ENCODE measurements at places on chromosomes 12 and 14.
A peak's percentile ranks its signal among the peaks of the same experiment; 100 is the strongest.

DNA sequence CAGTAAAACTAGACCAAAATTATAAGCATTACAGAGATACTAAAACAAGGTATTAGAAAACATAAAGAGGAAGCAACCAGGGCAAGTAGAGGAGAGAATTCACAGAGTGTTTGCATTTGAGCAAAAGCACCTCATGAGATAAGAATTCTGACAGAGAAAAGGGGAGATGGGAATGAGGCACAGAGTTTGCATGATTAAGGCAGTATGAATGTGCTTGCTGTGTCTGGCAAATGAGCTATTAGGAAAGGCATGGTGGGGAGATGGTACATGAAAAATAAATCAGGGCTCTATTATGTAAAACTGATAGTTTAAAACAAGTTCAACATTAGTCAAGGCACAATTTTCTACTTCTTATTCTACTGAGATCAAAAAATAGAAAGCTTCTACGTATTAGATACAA lies 23.1 kb downstream of the GARIN6 start:
- H3K4me1 ChIP-seq: no peaks in the 10 kb centered on the region
- H3K36me3 ChIP-seq: no peaks in the 10 kb centered on the region
- H3K27me3 ChIP-seq: no peaks in the 10 kb centered on the region
- no peak overlapping the region for H3K4me3 ChIP-seq

DNA sequence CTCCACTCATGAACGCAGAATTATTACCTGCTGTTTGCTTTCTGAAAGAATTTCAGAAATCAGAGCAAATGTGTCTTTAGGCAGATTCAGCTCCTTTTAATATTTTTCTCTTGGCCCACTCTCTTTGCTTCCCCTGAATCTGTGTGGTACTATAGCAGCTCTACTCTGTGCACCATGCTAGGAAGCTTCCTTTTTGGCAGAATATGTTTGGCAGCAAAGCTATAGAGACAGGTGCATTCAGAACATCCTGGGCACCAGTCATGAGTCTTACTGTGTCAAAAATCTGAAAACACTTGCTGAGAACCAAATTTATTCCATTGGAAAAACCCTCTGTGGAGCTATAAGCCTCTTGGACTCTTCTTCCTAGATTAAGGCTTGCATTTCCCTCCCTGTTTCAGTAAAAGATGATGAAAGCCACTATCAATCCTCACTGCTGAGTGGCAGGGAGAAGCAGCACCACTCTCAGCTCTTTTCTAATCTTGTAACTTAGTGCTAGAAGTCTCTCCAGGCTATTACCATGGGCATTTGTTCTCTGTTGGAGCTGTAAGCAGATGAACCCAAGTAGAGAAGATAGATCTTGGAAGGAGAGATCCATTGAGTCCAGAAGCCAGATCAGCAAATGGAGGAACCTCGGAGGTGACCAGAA lies 18.2 kb downstream of the CIPC start:
- H3K4me1 ChIP-seq: peaks cover 8% of the 10 kb centered on the region
- H3K27me3 ChIP-seq: no peaks in the 10 kb centered on the region
- H3K27ac ChIP-seq: no peak overlapping the region
- peaks cover 28% of the 10 kb centered on the region for H3K36me3 ChIP-seq

GRCh38 chr14:23186913-23187654 lies 3.6 kb upstream of the SLC7A8 start:
- H3K4me3 ChIP-seq: no peak overlapping the region
- peak; percentile 65 for DNase-seq
- H3K27me3 ChIP-seq: peaks cover 8% of the 10 kb centered on the region

DNA sequence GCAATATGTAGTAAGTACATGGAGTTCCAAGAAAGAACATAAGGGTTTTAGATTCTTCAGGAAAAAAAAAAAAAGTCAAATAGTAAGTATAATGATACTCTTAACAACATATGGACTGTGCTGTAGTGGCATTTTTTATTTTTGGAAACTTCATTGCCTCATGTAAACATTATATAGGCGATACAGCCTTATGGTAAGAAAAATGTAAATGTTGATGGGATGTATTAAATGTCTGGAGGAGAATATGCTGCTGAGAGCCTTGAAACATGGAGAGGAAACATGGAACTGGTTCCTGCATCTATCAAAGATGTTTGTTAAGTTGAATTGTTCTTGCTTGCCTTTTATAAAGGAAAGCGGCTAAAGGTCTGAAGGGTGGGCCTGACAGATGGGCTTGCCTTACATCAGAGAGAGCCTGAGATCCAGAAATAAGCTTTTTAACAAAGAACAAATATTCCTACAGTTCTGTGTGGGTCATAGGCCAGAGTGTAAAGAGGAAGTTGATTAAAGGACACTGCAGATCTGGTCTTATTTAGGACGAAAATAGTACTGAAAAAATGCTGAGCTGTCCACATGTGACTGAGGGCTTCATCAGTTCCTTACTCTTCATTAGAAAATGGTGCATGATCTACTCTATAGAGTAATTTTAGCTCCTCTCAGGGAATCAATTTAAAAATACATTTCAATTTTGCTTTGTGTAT lies 448.1 kb upstream of the DCN start:
- no peaks in the 10 kb centered on the region for H3K36me3 ChIP-seq
- no peaks in the 10 kb centered on the region for H3K4me1 ChIP-seq
- no peak overlapping the region for H3K27ac ChIP-seq
- no peak for DNase-seq
- H3K4me3 ChIP-seq: no peak overlapping the region

- H3K4me3 ChIP-seq: no peak overlapping the region
- H3K27ac ChIP-seq: no peak overlapping the region
- H3K36me3 ChIP-seq: peaks cover 71% of the 10 kb centered on the region
- H3K4me1 ChIP-seq: peaks cover 15% of the 10 kb centered on the region
- no peaks in the 10 kb centered on the region for H3K27me3 ChIP-seq
Measured at GRCh38 chr14:50773632-50774541, 57.1 kb downstream of the NIN start.

DNA sequence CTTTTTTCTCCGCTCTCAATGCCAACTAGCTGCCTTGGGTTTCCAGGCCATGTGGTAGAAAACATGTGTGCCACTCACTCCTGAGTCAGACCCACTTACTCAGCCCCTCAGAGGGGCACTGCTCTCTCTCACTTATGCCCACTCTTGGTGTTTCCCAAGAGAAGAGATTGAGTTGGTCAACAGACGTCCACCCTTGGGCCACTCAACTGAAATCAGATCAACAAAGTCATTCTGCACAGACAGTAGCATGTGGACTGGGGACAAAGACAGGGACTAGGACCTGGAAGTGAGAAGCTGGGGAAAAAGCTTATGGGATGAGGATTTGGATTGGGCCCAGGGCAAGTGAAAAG lies 161.2 kb downstream of the EFCAB11 start:
- no peak overlapping the region for H3K4me3 ChIP-seq
- no peaks in the 10 kb centered on the region for H3K27me3 ChIP-seq
- no peaks in the 10 kb centered on the region for H3K4me1 ChIP-seq
- no peak overlapping the region for H3K27ac ChIP-seq

DNA sequence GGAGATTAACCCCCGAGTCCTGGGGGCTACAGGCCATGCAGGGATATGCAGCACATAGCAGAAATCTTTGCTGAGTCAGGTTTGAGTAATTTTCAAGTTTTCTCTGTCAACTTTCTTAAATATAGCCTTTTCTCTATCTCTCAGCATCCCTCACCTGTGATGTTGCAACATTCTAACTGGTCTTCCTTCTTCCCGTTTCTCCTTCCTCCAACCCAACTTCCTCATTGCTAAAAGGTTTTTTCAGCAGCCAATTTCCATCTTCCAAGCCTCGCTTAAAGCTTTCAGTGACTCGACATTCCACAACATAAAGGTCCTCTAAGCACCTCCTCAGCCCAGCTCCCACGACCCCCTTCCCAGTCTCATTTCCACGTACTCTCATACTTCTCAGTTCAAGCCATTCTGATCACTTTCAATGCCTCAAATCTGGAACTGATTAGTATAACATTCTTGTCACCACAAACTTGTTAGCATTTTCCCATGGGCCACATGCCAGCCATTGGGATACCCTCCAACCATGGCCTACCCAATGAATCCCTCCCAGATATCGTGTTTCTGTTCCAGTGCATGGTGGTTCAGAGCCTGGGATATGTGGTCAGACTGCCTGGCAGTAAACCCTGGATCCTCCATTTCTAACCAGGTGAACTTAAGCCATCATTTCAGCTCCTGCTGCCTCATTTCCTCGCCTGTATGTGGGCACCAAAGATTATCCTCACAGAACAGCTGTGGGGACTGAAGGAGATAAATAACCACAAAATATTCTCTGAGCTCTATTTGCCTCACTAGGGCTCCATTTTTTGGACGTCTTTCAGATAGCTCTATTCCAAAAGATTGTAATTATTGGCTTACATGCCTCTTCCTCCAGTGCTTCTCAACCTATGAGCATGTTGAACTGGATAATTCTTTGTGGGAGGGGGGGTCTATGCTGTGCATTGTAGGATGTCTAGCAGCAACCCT lies 65.8 kb downstream of the KCNK10 start:
- H3K27ac ChIP-seq: no peak overlapping the region
- DNase-seq: no peak
- H3K4me3 ChIP-seq: no peak overlapping the region
- no peaks in the 10 kb centered on the region for H3K36me3 ChIP-seq
- no peaks in the 10 kb centered on the region for H3K27me3 ChIP-seq
- H3K4me1 ChIP-seq: no peaks in the 10 kb centered on the region

GRCh38 chr14:103318750-103319419 lies 15.2 kb upstream of the EIF5 start:
- no peak overlapping the region for H3K27ac ChIP-seq
- no peaks in the 10 kb centered on the region for H3K36me3 ChIP-seq
- DNase-seq: no peak
- no peak overlapping the region for H3K4me3 ChIP-seq
- H3K4me1 ChIP-seq: no peaks in the 10 kb centered on the region

DNA sequence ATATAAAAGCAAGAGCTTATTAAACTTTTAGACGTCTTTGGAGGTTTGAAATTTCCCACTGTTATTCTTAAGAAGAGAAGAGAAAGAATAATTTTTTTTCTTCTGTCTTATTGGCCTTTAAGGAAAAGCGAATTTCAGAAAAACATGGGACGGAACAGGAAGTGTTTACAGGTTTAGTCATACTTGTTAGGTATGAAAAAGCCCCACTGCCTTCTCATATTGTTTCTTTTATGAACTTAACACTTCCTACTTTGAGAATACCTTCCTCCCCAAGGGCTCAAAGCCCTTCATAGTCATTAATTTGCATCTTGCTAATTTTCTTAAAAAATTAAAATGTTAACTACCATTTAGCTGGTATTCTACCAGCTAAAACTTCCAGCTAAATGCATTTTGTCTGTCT lies 82.0 kb downstream of the ETV6 start:
- no peak for DNase-seq
- H3K36me3 ChIP-seq: no peaks in the 10 kb centered on the region
- peaks cover 53% of the 10 kb centered on the region for H3K4me1 ChIP-seq
- no peaks in the 10 kb centered on the region for H3K27me3 ChIP-seq
- no peak overlapping the region for H3K4me3 ChIP-seq
- peak overlapping the region; percentile 35 for H3K27ac ChIP-seq

DNA sequence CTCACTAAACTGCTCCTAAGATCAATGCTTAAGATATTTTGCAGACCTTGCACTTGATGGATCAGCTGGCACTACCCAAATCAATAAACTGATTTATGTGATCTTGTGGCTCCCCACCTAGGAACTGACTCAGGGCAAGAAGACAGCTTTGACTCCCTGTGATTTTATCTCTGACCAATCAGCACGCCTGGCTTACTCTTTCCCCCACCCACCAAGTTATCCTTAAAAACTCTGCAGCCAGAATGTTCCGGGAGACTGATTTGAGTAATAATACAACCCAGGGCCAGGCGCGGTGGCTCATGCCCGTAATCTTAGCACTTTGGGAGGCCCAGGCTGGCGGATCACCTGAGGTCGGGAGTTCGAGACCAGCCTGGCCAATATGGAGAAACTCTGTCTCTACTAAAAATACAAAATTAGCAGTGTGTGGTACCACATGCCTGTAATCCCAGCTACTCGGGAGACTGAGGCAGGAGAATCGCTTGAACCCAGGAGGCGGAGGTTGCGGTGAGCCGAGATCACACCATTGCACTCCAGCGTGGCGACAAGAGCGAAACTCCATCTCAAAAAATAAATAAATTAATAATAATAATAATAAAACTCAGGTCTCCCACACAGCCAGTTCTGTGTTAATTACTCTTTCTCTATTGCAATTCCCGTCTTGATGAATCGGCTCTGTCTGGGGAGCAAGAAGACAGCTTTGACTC lies 12.0 kb downstream of the MORN3 start:
- no peak overlapping the region for H3K27ac ChIP-seq
- no peaks in the 10 kb centered on the region for H3K36me3 ChIP-seq
- no peak overlapping the region for H3K4me3 ChIP-seq
- H3K27me3 ChIP-seq: no peaks in the 10 kb centered on the region
- H3K4me1 ChIP-seq: peaks cover 64% of the 10 kb centered on the region

DNA sequence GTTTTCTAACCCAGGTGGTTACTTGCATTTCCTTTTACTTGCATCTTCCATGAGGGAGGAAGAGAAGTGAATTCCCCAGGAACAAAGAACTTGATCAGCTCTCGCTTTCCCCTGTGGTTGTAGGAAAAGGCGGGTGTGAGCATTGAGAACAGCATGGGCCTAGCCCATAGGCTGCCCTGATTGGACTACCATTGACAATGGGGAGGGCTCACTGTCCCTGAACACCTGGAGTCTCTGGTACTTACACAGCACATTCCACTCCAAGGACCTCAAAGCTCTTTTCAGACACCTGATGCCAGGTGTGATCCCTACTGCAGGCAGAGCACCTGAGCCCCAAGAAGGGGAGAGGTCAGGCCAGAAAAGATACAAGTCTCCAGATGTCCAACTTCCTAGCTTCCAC lies 25.0 kb downstream of the MAX start:
- no peak overlapping the region for H3K4me3 ChIP-seq
- no peaks in the 10 kb centered on the region for H3K27me3 ChIP-seq
- no peak for DNase-seq

DNA sequence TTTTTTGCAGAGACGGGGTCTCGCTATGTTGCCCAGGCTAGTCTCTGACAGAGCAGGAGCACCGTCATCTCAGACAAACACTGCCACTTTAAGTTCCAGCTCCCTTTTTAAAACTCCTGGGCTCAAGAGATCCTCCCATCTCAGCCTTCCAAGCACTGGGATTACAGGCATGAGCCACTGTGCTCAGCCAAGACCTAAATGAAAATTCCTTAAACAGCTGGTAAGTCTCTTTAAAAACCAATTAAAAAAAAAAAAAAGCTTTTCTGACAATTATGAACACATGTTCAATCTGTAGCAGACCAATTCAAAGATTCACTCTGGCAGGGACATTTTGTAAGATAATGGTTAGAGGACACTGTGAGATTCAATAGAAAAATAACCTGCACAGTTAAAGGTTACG lies 77.8 kb downstream of the HECTD4 start:
- no peak overlapping the region for H3K27ac ChIP-seq
- DNase-seq: no peak
- H3K4me1 ChIP-seq: no peaks in the 10 kb centered on the region
- H3K4me3 ChIP-seq: no peak overlapping the region
- H3K27me3 ChIP-seq: no peaks in the 10 kb centered on the region
- peaks cover 6% of the 10 kb centered on the region for H3K36me3 ChIP-seq
